NCI-H2171 (cell line): ENCODE measurements at places on chromosomes 1 and 21.
A peak's percentile ranks its signal among the peaks of the same experiment; 100 is the strongest.

DNA sequence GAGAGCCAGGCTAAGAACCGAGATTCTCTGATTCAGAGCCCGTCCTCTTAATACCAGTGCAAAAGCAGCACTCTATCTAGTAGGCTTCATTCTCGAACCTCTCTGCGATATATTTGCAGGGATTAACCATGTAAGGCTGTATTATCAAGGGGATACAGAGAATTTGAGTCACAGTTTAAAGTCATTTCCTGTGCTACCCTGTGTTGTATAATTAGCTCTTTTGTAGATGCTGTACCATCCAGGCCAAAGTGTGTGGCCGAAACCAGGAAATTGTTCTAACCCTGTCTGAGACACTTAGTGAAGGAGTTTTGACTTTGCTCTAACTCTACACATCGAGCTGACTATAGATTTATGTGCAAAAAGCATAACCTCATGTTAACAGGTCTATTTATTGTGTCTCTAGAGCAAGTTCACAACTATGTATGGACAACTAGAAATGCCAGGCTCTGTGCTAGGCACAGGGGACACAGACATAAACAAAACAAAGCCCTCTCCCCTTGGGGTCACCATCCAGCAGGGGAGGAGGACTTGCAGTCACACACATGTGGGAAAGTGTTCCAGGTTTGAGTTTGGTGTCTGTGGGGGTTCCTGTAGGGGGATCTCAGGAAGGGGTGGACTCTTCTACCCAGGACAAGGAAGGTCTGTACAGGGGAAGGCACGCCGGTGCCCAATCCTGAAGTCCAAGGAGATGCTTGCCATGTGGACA, 182.2 kb downstream of the DHRS3 start:
- no peak for DNase-seq

DNA sequence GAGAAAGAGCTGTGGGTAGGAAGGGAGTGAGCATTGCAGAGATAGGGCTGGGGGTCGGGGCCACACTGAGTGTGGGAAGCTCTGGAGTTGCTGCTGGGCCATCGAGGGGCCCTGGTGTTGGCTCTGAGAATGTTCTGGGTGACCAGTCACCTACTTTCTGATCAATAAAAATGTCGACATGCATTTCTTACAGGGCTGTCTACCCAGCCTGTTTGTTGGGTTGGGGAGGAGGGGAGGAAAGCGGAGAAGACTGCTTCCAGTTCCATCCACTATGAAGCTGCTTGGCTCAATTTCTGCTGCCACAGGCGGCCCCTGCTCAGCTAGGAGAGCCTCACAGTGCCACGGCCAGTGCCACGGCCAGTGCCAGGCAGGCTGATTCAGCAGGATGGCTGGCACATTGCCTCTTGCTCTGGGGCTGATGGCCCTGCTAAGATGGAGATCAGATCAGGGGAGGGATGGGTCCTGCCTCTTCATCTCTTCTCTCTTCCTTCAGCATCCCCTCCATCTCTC, 3.0 kb upstream of the PADI3 start:
- no peak for DNase-seq

GRCh38 chr21:45607909-45608295, 35.6 kb upstream of the PCBP3 start:
- no peak for DNase-seq

DNA sequence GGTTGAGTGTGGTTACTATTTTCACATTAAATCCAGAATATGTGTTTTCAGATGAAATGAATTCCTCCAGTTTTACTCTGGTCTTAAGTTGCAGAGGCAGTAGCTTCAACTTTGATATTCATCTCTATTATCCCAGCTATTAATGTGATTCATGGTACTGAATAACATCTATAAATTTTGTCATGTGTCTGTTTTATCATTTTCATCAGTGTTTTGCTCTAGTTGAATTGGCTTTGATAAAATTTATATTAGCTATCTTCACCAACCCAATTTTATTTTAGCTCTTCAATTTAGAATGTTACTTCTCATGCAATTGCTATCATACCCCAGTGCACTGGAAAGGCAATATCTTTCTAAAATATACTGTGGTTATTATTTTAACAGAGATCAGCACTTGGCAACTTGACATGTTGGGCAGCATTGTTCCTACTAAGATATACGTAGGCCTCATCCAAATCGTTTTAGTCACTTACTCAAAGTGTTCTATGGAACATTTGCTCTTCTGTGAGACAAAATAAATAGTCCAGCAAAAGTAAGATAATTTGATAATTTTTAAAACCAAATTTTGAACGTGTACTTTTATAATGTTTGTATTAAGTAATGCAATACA, 184.3 kb downstream of the NCAM2 start:
- no peak for DNase-seq

DNA sequence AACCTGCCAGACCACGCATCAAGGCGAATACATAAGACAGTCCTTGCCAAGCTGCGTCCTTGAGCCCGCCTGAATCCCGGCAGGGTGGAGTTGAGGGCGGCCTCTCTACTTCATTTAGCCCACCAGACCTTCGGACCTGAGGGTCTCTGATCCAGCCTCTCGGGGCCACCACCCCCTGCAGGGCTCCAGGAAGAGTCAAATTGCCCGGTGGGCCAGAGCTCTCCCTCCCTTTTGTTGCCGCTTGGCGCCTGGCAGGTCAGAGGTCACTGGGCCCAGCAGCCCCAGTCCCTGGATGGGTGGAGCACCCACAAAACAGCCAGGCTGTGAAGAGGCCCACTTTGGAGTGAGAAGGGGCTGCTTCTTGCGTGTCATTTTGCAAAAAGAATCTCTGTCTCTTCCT, 9.0 kb downstream of the GNG4 start:
- DNase-seq = no peak

DNA sequence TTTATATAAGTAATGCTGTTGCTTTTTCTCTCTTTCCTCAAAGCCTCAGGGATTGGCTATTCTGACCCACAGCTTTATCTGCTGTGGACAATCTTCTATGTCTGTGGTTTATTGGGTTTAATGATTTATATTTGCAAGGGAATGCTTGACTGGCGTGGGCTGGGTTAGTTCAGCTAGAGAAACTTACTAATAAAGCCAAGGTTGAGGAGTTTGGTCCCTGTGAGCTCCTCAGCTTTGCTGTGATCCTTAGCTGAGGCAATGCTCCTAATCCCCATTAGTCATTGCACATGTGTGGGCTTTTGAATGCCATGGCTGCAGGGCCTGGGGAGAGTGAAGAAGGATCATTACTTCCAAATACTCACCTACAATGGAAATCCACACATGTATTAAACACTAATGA, 179.3 kb downstream of the ZNF326 start:
- no peak for DNase-seq

- no peak for DNase-seq
These were observed 998.6 kb upstream of the NCAM2 start for GRCh38 chr21:19999369-20000272.

GRCh38 chr1:241485145-241485544, 34.4 kb downstream of the FH start:
- DNase-seq = no peak

GRCh38 chr1:22385537-22385936, 66.1 kb upstream of the ZBTB40 start:
- no peak for DNase-seq

DNA sequence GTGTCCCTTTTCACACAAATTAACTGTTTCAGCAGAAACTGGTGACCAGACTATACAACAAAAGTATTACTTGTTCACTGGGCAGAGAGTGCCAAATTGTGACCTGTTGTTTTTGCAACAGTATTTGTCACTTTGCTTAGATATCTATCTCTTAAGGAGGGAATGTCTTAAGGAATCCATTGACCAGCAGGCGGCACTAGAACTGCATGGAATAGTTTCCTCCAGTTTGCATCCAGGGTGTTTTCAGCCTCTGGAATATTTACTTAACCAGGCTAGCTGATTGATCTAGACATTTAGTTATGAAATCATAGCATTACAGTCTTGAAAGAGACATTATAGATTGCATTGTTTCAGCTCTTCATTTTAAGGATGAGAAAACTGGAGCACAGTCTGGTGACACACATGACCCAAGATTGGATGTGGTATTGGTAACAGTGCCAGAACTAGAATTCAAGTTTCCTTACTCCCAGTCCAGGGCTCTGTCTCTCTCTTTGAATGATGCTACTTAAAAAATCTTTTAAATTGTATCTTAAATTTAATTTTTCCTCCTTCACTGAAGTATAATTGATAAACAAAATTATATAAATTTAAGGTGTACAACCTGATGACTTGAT, 16.9 kb downstream of the RPTN start:
- DNase-seq = peak; percentile 40

GRCh38 chr21:10639123-10639522, 117.7 kb downstream of the TPTE start:
- DNase-seq = no peak

DNA sequence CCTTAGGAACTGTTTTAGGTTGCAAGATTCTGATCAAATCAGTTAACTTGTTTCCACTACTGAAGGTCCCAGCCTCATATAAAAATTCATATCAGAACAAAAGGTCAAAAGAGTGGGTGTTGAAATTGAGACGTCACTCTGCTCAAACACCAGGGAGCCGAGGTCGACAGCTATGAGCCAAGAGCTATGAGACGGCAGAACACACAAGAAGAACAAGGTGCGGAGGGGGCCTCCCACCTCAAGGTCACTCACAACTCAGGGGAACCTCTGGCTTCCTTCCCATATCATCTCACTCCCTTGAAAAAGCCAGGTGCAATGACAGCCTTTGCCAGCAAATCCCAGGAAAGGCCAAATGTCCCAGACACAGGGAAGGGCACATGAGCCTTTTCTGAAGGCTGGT, 749 bp downstream of the SEC16B start:
- DNase-seq = no peak

DNA sequence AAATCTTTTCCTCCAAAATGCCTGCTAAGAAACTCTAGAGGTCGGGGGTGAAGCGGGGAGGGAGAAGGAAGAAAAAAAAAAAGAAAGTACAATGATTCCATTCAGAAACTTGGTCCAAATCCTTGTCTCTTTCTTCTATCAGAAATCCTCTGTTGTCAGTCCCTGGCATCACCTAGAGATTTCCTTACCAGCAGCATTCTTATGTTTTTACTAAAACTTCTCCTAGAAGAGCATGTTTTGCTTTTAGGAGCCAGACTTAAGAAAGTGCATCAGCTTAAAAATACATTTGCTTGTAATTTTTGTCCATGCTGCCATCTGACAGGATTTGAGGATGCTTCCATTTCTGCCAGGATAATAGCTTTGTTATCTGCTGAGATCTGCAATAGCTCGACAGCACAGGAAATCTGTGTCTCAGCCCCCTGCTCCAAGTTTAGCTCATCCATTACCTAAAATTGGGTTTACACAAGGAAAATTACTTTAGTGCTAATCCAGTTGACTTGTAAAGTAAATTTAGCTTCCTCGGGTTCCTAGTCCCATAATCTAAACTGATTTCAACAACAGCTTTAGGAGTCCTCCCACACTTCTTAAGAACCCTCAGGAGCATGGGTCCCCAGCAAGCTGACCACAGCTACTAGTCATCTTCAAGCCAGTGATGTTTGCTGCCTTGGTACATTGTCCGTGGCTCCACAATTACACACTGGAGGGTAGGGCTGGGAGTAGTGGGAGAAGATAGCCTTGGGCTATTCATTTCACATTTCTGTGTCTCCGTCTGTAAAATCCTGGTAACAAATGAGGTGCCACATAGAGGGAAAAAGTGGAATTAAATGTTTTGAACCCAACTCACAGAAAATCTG, 92.3 kb upstream of the UBE2U start:
- DNase-seq = no peak

DNA sequence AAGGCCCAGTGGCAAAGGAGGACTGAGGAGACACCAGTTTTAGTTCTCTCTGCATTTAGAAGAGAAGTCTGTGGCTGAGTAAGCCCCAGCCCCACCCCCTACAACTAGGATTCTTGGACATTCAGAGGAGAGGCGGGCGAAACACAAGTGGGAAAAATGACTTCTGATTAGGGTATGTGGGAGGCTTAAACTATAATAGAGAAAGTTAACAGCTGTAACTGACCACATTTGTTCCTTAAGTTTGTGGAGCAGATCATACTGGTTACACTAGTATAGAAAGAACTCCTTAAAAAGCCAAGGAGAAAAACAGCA, 11.2 kb upstream of the TRIM33 start:
- DNase-seq = no peak

GRCh38 chr1:16158025-16158424, 2.2 kb upstream of the EPHA2 start:
- no peak for DNase-seq

- no peak for DNase-seq
These were observed 15.9 kb downstream of the PSEN2 start for GRCh38 chr1:226886122-226886901.

DNA sequence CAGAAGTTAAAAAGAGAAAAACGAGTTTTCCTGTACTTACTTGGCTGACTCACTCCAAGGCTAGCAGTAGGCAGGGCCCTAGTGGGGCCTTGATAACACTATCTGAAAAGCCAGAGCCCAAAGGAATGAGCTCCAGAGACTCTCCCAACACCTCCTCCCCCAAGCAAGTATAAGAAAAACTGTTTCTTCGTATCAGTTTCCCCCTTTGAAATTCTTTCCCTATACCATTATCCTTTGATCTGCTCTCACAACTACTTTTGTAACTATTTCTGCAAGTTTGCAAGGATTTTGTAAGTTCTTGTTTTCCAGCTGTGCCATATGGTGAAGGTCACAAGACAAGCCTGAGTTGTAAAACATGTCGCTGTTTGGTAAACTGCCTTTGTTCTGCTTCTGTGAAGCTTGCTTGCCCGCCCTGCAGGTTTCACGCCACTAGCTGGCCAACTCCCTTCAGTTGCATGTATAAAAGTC, 36.5 kb upstream of the KCNJ15 start:
- DNase-seq = no peak

- no peak for DNase-seq
These were observed 228.2 kb upstream of the KCNK2 start for GRCh38 chr1:214854126-214854875.

DNA sequence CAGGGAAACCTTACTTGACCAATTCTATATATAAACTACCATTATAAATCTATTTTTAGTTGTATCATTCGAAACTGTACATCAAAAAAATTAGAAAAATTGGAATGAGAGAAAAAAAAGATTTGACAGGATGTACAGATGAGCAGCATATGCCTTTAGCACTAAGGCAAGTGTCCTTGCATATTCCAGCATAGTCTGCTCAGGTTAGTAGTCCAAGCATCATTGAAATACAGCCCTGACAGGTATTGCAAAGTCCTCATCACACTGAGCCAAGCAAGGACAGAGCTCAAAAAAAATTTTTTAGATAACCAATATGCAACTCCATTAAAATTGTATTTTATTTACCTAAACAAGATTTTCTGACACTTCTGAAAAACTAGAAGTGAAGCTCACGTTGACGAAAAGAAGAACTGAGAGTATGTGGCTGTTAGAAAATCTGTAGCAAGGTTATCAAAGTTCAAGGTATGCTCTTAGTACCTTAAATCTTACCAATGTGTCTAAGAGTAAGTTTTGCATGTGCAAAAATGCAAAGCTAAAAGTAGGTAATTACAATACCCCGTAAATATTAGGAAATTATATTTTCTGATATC, 465.6 kb upstream of the ADGRL4 start:
- no peak for DNase-seq

GRCh38 chr1:151820940-151821339, 10.7 kb downstream of the RORC start:
- DNase-seq = no peak

DNA sequence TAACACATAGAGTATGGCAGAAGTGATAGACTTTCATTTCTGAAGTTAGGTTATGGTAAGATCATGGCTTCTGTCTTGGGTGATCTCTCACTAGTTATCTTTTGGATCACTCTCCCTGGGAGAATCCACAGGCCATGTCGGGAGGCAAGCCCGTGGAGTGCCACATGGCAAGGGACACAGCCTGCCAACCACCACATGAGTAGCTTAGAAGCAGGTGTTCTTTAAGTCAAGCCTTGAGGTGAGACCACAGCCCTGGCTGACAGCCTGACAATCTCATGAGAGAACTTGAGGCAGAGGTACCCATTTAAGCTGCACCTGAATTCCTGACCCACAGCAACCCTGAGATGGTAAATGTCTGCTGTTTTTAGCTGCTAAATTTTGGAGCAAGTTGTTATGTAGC, 130.4 kb downstream of the KCNN3 start:
- DNase-seq = no peak
